Kidney epithelial cell (primary cell): ENCODE measurements at places on chromosomes 12 and 14. TPM values are rescaled to one million over a fixed set of nuclear protein-coding genes. Genes with fewer than 3 reads are reported as not detected.

DNA sequence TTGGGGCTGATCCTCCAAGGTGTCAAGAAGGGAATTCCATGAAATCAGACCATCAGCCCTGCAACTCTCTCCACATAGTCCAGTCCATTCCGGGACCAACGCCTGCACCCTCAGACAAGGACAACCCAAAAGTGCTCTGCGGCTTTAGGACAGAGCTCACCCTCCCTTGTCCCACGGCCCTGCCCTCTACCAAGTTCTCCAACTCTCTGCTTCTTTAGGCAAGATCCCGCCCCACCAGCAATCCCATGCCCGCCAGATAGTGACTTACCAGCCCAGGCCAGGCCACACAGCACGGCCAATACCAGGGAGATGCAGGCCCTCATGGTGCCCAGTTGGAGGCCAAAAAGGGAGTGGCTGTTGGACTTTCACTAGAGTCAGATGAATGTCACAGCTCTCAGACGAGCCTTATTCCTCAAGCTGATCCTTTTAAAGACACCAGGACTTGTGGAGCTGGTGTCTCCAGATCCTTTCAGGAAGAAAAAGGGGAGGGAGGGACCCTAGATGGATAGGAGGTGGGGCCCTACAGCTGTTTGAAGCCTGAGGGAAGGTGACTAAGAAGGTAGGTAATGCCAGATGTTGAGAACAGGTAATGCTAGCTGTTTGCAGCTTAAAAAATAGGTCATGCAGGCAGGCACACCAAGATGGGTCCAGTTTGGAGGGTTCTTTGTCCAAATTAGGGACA, at the start of gene ENDOU:
ENDOU (minus strand) TSS at position 400 of the 682 bp plus-strand sequence; CDS start at position 323, 77 bp downstream.
- DNase-seq = no peak

DNA sequence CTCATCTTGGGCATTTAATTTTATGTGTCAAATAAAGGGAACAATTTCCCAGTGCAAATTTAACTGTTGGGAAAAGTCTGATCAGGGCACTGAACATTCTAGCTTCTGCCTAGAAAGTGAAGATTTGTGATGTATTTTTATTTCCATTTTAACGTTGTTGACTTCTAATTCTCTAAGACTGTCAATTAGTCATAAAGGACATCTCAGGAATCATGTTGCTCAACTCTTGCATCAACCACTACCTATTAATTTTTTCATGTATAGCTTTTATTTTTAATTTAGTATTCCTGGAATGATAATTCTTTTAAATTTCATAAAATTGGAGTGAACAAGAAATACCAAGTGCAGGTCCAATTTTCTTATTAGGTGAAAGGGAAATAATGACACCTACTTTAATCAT, 87.9 kb upstream of the METAP2 start:
- no peak for DNase-seq

- DNase-seq = no peak
These were observed 1.1 kb upstream of the KRT3 start for GRCh38 chr12:52796839-52797528.

GRCh38 chr12:97912943-97913342, 450.3 kb downstream of the RMST start:
- no peak for DNase-seq

- no peak for DNase-seq
These were observed 30.1 kb upstream of the DHRS7 start for GRCh38 chr14:60195179-60195810.

GRCh38 chr12:123164710-123165261, 13.9 kb upstream of the PITPNM2 start:
- DNase-seq = no peak

DNA sequence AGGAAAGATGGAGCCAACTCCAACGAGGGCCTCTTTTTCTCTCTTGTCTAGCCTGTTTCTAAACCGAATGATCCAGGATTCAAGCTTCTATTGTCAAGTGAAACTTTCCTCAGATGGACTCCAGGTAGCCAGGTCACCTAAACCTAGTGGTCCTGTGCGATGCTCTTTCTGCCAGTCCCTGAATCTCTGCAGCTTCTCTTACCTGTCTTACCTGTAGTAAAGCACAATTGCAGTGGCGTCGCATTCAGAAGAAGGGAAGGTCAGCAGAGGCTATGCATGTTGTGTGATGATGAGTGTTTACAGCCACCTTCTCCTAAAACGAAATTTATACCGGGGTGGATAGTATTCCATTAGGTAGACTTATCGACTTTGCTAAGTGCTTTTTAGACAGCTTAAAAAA, 47.4 kb upstream of the TRAF3 start:
- no peak for DNase-seq

- DNase-seq = no peak
These were observed 15.4 kb downstream of the SPTB start for GRCh38 chr14:64864258-64864657.

The ACSS3 gene
- 5.5 and 9.2 TPM in 2 replicates for total RNA-seq

The ZFP36L1 gene
- 144 and 273 TPM in 2 replicates for total RNA-seq
